ENCODE measurements at places on chromosomes 6 and 20.
A peak's percentile ranks its signal among the peaks of the same experiment; 100 is the strongest.

DNA sequence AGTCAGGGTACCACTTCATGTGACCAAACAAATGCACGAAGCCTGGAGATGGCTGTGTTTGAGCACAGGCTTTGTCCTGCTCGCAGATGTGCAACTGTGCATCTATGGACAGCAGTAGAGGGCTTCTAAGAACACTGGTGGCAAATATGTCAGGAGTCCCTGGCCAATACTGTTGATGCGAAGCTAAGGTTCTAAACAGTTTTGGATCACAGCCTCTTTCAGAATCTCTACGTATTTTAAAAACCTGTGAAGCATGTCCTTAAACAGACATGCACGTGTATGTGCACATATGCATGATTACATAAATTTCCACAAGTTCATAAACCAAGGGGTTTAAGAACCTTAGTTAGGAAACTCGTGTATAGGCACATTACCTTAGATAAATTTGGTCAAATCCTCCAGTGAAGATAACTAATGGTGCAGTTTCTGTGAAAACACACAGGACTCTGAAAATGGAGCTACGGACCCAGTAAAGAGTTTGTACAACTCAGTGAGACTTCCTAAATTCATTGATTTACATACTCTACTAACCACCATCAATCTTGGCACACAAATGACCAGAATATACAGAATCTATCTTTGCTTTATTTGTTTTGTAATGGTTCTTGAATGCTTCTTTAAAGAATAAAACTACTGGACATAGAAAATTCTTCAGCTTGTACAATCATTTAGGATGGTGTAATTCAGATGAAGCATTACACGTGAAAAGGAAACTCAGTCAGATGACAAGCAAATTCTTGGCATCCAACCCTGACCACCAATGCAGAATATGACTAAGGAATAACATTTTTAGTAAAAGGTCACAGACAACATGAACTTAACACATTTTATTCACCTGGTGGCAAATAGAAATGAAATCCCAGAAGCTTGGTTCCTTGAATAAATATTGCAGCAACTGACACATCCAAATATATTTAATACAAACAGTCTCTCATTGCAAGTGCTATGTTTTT is 27.4 kb downstream of the KCNQ5 start:
- peak; percentile 87 for DNase-seq

DNA sequence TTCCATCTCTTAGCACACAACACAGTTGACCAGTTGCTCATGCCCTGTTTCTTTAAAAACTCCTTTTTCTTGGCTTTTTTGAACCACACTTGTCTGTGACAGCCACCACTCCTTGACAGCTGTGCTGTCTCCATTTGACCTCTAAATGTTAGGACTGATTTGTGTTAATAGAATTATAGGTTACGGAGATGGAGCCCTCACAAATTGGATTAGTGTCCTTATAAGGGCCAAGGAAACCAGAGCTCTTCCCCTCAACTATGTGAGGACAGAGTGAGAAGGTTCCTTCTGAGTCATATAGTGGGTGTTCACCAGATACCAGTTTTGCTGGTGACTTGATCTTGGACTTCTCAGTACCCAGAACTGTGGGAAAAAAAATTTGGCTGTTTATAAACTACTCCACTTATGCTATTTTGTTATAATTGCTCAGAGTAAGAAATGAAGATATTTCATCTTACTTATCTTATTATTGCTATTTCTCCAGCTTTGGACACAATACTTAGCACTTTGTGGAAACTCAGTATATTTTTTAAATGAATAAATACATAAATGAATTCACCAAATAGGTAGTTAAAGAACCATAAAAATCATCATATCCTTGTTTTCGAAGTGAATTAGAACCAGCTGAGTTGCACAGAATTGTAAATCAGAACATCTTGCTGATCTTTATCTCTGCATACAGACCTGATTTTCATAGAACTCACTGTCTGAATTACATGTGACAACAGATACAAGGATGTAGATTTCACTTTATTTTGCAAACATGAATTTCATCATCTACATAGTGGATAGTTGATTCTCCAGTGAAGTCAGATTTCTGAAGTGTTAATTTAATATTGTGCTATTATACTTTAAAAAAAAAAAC is 598.5 kb upstream of the IRAK1BP1 start:
- peak; percentile 31 for DNase-seq

GRCh38 chr6:24960991-24961475 is 25.3 kb upstream of the RIPOR2 start:
- DNase-seq: no peak

DNA sequence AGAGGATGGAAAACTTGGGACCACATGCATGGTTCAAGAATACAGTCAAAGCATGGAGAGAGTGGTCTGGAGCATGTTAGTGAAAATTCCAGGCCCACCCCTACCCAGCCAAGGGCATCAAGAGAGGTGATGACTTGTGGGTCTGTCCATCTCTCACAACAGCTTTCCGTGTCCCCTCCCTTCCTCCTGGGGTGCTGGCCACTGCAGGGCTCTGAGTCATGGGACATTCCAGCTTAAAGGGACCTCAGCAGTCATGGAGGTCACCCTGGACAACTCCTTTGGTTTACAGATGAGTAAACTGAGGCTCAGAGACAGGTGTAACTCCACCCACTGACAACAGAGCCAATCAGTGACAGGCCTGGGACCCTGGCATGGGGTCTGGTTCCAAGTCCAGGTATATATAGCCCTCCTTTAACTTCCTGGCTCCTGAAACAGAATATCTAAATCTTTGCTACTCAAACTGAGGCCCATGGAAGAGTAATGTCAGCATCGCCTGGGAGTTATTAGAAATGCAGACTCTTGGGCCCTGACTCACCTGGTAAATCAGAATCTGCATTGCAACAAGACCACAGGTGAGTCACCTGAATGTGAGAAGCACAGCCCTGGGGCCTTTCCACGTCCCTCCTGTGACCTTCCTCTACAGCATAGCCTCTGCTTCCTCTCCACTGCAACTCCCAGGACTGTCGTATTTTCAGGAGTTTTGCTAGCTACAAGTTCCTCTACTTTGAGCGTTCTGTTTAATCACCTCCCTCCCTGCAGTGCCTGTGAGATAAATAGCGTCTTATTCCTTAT is 170.2 kb downstream of the ZDHHC14 start:
- no peak for DNase-seq

DNA sequence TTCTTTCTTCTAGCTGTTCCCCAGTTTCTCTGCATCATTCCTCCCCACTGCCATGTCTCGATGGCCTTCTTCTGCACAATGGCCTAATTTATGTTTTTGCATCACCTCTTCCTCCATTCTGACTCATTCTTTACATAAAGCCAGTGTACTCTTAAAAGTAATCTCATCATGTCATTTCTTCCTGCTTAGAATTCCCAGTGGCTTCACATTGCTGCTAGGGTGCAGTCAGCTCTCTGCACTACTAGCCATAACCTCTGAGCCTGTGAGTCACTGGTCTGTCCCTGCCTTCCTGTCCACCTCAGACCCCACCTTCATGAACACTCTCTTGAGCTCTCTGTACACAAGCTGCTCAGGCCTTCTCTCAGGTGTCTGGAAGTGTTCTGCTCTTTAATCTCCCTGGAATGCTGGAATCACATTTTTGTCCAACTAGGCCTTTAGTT is 24.1 kb upstream of the TRIM27 start:
- peak; percentile 14 for DNase-seq

- DNase-seq: no peak
These were observed 50.6 kb downstream of the PDSS2 start for GRCh38 chr6:107408714-107409113.

DNA sequence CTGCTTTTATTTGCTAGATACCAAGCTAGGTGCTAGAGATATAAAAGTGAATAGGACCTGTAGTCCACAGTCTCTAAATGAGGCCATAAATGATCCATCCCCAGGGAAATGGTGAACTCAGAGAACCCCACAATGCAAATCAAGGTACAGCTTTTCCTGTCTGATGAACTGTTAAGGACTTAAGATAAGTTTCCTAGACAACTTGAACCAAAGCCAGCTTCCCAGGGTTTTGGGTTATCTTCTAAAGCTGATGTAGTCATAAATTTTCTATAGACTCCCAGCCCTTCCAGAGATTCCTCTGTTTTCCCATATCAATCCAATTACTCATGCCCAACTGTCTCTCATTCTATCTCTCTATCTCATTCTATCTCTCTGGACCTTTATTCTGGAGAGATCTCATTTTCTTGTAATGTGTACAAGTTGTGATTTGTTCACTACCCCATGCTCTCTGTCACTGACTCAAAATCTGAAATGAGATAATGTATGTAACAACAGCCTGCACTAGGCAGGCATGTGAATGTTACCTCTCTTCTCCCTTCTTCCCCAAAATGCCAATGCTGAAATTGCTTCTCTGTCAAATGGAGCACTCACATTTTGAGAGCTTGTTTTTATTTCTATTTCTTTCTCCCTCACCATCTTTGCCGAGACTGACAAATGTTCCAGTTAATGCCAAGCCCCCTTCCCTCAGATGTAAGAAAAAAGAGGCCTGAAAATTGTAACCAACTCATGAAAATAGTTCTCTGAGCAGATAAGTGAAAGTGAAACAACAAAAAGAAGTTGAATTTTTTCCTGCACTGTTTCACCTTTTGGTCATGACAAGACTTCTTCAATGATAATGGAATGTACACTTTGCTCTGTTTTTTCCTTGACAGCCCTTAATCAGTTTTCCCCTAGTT is 279.9 kb downstream of the SLC35F1 start:
- no peak for DNase-seq

DNA sequence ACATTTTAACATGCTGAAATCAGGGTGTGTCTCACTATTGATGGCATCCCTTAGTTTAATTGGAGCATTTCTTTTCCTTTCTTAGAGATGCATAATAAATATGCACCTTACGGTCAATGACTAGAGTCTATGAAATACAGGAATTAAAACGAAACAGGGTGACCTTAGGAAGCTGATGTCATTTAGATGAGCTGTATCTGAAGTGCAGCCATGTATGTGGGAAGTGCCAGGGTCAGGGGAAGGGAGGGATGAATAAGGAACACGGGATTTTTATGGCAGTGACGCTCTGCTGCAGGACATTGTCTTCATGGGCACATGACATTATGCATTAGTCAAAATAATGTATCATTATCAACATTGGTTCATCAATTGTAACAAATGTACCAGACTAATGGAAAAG is 84.0 kb downstream of the AGPAT4 start:
- DNase-seq: no peak

DNA sequence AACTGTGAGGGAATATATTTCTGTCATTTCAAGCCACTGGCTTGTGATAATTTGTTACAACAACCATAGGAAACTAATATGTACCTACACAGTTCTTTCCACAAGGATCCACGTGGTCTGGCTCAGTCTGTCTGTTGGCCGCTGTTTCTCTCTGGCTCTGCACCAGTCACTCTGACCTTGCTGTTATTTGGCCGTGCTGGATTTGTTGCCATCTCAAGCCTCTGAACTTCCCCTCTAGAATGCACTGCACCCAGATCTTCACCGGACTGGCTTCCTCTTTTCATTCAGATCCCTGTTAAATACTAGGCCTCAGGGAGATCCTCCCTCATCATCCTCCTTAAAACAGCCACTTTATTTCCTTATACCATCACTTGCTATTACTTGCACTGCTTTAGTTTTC is 446.8 kb downstream of the TFAP2B start:
- no peak for DNase-seq

GRCh38 chr6:150196942-150197745 is 54.3 kb downstream of the PPP1R14C start:
- DNase-seq: no peak

- no peak for DNase-seq
These were observed 160.1 kb downstream of the SIM1 start for GRCh38 chr6:100304575-100304974.

- no peak for DNase-seq
These were observed 37.0 kb upstream of the HINT3 start for GRCh38 chr6:125919618-125920017.

DNA sequence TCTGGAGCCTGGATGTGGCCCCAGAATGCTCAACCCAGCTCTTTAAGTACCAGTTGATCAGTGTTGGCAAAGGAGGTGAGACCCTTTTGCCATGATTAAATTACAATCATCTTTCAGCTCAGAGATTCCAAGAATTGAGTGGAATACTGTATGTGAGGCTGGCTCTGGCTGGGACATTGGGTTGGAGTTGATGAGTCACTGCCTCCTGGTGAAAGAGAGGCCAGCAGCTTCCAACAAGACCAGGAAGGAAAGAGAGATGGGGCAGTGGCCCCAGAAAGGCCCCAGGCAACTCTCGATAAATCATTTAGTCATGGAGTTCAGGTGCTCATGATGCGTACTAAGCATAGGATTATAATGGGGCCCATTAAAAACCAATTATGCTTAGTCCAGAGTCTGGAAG is 2.1 kb downstream of the TGM6 start:
- no peak for DNase-seq

DNA sequence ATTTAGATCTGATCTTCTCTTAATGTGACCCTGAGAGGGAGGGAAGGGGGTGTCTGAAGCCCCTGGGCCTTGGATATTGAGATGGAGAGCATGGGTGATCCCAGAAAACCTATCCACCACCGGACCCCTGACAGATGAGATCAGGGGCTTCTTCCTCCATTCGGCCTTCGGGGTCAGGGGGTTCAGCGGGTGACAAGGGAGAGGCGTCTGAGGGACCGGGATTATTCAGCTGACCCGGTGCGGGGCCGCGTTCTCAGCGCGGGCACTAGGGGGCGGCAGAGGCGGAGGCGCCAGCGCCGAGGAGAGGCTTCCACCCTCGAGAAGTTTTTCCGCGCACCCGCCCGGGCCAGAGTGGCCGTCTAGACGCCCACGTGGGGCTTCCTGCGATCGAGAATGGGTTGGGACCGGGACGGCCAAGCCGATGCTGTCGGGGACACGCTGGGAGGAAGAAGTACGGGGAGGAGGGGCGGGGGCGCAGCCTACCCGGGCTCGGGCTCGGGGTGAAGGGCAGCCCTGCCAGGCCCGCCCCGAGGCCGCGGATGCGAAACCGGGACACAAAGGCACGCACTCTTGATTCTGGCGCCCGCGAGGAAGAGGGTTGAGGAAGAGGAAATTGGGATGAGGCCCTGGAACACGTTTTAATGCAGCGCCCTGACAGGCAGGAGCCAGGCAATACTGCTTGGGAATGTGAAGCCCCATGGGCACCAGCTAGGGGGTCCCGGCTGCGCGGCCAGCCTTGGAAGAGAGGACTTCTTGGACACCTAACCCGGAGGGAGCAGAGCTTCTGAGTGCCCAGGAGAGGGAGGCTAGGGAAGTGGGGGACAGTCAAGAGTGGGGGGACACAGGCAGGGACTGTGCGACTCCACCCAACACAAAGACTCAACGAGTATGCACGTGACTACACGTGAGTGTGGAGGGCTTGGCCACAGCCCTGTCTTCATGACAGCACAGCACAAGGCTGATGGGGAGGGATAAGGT is 30.6 kb downstream of the COL11A2 start:
- peak; percentile 72 for DNase-seq

DNA sequence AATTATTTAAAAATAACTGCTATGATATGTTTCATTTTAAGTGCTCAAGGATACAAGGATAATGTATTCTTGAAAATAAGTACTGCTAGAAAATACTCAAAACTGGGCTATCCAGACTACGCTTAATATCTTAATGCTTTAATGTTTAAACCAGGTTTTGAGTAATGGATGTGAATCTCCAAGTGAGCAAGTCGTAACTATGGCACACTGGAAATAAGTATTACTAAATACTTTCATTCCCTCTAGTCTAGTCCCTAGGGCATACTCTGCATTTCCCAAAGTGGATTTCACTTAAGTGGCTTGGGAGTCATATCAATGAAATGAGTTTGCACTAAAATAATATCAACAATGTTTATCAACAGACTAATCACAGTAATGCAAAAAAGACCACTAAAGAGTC is 48.1 kb downstream of the HMGCLL1 start:
- peak; percentile 15 for DNase-seq

All from LHCN-M2 (cell line).